Thoracic aorta (tissue), 2 donors: ENCODE measurements at places on chromosomes 7 and 10.
A peak's percentile ranks its signal among the peaks of the same experiment; 100 is the strongest.

GRCh38 chr7:128902761-128903585 is 7.5 kb downstream of the KCP start:
- no peak for DNase-seq

DNA sequence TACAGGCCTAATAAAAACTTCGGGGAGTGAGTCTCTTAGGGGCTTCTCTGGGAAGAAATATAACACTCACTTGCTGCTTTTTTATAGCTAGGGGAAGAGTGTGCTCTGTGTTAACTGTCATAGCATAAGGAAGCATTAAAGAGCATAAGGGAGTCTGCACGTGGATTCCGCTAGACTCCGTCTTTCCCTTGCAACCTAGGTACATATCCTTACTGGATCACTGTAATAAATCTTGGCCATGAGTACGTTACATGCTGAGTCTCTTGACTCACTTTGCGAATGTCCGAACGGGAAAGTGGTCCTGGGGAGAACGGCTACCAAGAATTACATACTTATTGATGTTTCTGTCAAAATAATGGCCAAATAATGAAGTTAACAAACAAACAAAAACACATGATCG is 999.1 kb upstream of the MBL2 start:
- DNase-seq = no peak

GRCh38 chr10:52031771-52032170 is 282.3 kb upstream of the DKK1 start:
- no peak for DNase-seq

DNA sequence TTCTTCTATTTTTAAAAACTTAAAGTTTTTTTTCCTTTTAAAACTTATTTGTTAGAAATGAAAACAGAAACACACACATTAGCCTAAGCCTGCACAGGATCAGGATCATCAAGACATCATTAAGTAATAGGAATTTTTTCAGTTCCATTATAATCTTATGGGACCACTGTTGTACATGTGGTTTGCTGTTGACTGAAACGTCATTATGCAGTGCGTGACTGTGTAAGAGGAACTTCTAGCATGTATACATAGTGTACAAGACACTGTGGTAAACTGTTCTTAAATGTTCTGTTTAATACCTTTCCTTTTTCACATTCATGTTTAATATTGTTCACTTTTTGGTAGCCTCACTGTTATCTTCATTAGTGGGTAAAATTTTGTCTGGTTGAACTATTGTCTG is 12.1 kb downstream of the ENTPD7 start:
- no peak for DNase-seq

GRCh38 chr7:7481802-7482201 is 53.9 kb downstream of the COL28A1 start:
- DNase-seq = no peak

- no peak for DNase-seq
Observed at GRCh38 chr7:91345449-91345848, 81.2 kb downstream of the FZD1 start.

GRCh38 chr7:24442170-24442777 is 131.0 kb upstream of the PALS2 start:
- DNase-seq = no peak

- no peak for DNase-seq
Observed at GRCh38 chr10:69810675-69811397, 9.1 kb downstream of the COL13A1 start.

- no peak for DNase-seq
Observed at GRCh38 chr10:103535595-103535994, 42.1 kb downstream of the NEURL1 start.

DNA sequence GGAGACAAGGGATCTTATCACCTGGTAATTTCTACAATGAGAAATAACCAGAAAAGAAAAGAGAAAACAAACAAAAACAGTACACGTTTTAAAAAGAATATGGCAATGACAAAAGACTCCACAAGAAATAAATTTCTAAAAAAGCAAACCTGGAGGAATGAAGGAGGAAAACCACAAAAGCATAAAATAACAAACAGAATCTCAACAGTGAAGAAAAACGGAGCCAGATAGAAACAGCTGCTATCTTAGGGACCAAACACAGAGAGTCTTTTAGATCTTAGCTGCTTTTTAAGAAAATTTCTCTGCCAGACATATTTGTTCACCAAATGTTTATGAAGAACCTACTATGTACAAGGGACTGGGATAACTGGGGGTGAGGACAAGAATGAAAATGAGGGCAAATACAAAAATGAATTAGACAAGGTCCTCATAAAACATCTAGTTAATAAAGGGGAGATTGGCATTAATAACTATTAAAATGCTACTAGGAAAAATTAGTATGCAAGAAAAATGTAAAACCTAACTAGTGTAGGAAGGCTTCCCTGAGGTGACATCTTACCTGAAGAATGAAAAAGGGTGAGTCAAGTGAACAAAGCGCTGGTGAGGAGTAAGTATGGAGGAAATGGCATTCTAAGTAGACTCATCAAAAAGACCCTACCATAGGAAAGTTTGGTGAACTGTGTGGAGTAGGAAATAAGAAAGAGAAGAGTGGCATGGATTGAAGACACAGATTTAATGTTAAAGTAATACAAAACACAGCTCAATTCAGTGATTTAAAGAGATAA is 34.3 kb downstream of the WASL start:
- DNase-seq = no peak

DNA sequence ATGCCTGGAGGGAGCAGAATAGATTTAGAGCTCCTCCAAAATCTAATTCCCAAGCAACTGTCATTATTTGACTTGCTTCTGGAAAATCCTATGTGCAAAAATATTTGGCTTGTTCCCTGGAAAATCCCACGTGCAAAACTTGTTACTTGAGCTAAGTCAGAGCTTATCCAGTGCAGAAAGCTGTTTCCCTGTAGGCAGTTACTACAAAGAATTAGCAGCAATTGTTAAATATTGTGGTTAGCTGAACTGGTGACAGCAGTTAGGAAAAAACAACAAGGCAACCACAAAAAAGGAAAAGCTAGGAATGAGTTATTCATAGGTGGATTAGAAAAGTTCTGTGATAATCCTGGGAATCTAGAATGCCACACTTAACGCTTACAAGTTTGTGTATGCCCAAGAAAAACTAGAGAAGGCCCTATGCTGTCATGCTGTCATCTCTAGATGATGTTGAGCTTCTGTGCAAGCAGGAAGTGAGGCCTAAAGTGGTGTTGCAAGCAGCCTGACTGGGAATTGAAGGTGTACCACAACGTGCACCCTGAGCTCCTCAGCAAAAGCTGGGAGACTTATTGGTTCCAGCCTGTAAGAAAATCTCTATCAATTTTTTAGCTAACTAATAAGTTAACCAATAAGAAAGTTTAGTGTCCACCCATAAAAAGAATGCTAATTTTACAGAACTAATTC is 738.6 kb upstream of the LRRTM3 start:
- DNase-seq = no peak

- no peak for DNase-seq
Observed at GRCh38 chr7:118777308-118777707, 552.8 kb downstream of the ANKRD7 start.

DNA sequence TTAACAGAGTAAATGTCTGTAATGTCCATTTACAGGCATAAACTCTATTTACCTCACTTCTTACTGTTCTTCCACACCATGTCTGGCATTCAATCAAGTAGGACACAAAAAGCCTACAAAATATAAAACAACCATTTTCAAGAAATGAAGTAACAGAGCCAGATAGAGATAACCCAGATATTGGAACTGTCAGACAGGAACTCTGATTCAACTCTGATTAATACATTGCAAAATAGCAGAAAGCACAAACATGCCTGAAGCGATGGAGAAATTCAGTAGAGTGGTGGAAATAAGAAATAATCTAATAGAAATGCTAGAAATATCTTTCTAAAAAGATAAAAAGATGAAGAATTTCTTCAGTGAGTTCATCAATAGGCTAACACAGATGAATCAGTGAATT is 964.4 kb downstream of the PCDH15 start:
- DNase-seq = no peak

DNA sequence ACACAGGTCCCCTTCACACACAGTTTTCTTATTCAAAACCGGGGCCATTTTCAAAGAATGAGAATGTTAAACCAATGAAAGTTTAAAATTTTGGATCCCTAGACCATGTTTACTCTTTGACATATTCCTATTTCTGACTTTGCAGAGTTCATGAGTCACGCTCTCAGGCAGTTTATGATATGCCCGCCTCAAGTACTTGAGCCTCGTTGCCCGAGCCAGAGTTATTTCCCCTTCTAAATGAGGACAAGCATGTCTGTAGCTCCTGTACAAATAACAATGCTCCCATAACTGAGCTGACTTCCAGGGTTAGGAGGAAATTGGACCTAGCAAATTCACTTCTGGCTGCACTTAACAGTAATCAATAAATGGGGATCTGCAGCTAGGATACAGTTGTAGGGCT is 87.9 kb upstream of the PDE1C start:
- DNase-seq = no peak

DNA sequence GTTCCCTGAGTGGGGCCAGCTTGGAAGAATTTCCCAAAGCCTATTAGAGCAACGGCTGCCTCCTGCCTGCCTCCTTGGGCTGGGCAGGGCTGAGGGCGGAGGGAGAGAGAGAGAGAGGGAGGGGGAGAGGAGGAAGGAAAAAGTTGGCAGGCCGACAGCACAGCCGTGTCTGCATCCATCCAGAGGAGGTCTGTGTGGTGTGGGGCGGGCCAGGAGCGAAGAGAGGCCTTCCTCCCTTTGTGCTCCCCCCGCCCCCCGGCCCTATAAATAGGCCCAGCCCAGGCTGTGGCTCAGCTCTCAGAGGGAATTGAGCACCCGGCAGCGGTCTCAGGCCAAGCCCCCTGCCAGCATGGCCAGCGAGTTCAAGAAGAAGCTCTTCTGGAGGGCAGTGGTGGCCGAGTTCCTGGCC is at the start of gene AQP1:
AQP1 (plus strand) TSS at position 293 of the 409 bp plus-strand sequence; CDS start at position 350, 57 bp downstream.
- peak; percentile 89 for DNase-seq

DNA sequence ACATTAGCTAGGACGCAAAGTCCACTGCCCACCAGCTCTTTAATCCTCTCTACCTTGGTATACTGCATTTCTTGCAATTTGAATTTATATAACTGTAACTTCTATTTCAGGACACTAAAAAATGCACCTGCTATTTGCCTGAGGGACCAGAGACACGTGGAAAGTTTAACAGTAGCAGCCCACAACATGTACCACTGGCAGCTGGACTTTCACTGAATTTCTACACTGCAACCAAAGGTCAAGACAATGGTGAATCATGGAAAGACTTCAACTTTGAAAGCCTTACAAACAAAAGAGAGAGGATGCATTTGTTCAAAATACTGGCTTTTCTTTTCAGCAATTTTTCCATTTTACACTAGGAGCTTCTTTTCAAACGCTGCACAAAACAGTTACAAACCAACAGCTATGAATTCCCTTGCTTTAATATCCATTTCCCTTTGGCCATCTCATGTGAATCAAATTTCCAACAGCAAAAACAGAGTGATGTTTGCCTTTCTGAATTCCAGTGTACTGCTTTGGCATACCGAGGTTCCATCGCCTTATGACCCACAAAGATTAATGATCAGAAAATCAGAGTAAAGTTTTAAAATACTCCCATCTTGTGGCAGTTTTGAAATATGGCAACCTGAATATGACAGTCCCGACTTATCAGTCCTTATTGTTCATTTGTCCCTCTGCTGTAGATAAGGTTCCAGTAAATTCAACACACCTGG is 29.9 kb upstream of the HNRNPH3 start:
- no peak for DNase-seq

DNA sequence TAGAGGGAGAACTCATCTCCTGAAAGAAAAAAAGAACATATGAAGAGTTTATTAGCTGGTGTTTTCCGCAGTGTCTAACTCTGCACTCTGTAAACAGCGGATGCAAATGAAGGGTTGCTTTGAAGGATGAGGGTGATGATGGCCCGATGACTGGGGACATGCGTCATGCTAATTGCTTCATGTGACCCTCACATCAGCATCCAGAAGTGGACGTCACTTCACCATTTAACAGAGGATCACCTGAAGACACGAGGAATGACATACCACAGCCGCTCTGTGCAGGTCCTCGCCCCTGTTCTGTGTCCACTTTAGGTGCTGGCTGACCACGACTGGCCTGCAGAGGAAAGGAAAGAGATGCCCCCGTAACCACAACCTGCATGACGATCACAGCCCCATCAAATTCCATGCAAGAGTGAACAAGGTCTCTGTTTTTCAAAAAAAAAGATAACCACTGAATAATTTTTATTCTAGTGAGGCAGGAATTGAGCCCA is 82.9 kb downstream of the KLF6 start:
- no peak for DNase-seq

DNA sequence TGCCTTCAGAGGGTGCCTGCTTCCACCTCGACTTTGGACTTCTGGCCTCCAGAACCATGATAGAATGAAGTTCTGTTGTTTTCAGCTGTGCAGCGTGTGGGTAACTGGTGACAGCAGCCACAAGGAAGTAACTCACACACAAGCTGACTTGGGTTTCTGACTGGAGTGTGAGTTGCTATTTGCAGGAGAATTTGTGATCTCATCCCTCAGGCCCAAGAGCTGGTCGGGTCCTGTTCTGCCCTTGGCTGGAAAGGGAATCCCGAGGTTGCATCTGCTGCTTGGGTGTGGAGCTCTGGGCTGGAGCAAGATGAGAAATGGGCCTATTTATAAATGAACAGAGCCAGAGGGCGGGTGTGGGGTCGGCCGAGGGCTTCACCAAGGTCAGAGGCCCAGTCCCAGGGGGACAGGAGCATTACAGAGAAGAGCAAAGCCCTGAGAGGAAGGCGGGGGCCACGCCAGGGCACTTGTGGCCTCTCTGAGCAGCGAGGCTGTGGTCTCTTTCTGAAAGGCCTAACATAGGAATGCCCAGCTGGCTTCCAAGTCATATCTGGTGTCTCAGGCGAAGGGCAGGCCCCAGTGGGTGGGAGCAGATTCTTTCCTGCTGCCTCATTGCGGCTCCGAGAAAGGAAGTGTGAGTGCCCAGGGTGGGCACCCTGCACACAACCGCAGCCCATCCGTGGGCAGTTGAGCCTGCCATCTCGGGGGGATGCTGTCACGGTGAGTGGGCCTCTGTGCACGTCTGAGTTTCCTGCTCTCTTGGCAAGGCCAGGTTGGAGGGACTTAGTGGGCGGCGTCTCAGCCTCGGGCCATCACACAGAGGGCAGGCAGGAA is 26.5 kb upstream of the C10orf71 start:
- DNase-seq = no peak

GRCh38 chr10:108003576-108003975 is 839.1 kb upstream of the SORCS1 start:
- no peak for DNase-seq

- no peak for DNase-seq
Observed at GRCh38 chr7:77455321-77455720, 39.2 kb upstream of the GSAP start.

GRCh38 chr7:5477723-5478531 is 54.3 kb upstream of the TNRC18 start:
- no peak for DNase-seq
